NCI-H2171 (cell line): ENCODE measurements at places on chromosomes 7 and 10.

DNA sequence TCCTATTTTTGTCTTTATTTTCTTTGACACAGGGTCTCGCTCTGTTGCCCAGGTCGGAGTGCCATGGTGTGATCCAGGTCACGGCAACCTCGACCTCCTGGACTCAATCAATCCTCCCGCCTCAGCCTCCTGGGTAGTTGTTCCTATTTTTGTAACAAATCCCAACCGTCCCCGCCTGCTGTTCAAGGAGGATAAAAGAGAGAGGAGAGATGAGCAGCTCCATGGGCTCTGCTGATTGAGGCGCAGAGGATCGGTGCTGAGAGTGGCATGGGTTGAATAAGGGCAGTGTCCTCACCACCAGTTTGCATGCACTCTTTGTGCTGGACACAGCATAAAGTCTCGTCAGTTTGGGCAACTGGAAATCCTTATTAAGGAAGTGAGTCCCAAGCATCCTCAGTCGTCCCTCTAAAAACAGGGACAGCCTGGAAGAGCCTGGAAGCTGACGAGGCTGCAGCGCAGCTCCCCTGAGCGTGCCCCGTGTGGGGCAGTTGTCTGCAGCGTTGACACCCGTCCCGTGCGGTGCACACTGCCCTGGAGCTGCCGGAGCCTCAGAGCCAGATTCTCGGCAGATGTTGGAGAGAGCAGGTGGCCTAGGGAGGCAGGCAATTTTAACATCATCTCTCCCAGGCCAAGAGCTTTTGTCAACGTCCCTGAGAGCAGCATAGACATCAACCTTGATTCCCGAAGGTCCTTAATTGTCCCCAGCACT, 404.2 kb upstream of the RNF32 start:
- DNase-seq = no peak

DNA sequence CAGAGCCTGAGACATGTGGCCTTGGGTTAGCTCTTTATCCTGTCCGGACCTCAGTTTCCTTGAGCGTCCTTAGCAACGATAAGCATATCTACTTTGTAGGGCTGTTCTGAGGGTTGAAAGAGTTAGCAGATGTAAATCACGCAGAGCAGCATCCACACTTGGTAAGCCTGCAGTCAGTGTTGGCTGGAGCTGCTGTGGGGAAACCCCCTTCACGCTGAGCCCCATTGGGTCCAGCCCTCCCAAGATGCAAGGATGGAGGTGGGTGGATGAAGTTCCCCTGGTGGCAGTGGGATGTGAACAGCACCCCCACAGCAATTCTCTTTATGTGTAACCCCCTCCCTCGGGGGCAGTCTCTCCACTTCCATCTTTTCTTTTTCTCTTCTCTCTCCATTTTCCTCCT, 109.9 kb downstream of the PLXNA4 start:
- DNase-seq = no peak

- DNase-seq = no peak
Measured at GRCh38 chr7:128000048-128000447, 31.2 kb downstream of the LRRC4 start.

DNA sequence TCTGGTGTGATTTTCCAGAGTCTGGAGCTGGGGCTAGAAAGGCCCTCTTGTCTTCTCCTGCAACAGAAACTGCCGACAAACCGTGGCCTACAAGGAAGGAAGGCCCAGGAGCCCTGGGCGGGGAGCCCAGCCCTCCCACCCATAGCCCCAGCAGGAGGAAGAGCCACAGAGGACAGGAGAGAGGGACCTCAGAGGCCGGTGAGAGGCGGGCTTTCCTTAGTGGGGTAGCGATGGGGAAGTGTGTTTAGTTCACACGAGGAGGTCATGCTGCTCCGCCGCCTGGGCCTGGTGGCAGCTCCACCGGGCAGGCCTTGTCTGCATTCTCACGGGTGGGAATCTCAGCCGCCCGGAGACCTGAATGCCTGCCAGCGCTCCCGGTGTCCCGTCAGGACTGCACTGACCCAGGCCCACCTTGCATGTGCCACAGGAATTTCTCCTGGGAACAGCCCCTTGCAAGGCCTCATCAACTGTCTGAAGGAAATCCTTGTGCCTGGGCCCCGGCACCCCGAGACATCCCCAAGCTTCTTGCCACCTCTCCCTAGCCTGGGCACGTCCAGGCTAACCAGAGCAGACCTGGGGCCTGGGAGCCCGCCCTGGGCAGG, 50.9 kb downstream of the ZNF467 start:
- no peak for DNase-seq

- no peak for DNase-seq
Measured at GRCh38 chr10:74778436-74779094, 47.8 kb upstream of the KAT6B start.

DNA sequence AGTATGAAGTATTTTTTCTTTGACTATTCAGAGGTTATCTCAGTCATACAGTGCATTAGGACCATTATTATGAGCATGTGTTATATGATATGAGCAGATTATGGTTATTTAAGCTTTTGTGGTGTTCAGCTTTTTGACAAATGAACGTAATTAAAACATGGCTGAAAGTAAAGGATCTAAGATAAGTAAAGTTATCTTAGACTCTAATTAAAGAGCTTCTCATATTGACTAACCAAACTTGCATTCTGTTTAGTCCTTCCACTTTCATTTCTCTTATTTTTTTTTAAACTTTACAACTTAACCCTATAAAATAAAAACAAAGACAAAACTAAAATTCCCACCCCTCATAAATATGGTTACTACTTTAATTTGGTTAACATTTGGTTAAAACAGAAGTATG, 6.9 kb upstream of the GPR85 start:
- DNase-seq = no peak

- DNase-seq = no peak
Measured at GRCh38 chr10:113897693-113898618, 43.5 kb downstream of the NHLRC2 start.
